Testis (tissue), 5 donors: ENCODE measurements at places on chromosomes 5 and 9. TPM values are rescaled to one million over a fixed set of nuclear protein-coding genes. Genes with fewer than 3 reads are reported as not detected.

Gene BSPRY
- polyA plus RNA-seq: 4.5 TPM

DNA sequence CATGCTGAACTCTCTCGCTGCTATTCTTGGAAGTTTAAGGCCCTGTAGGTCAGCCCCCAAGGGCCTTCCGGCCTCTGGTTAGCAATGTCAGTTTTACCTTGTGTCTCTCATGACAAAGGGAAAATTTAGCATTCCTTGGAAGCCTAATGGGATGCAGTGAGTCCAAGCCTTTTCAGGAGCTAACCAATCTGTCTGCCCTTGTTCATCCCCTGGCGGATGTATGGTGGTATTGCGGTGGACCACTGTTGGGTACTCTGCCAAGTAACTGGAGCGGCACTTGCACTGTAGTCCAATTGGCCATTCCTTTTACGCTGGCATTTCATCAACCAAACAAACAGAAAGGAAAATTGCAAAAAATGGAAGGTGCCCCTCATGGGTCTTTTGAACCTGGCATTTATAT lies 318.4 kb upstream of the NMUR2 start:
- DNase-seq: no peak

Gene OLFM1
- 16.0 TPM for polyA plus RNA-seq

DNA sequence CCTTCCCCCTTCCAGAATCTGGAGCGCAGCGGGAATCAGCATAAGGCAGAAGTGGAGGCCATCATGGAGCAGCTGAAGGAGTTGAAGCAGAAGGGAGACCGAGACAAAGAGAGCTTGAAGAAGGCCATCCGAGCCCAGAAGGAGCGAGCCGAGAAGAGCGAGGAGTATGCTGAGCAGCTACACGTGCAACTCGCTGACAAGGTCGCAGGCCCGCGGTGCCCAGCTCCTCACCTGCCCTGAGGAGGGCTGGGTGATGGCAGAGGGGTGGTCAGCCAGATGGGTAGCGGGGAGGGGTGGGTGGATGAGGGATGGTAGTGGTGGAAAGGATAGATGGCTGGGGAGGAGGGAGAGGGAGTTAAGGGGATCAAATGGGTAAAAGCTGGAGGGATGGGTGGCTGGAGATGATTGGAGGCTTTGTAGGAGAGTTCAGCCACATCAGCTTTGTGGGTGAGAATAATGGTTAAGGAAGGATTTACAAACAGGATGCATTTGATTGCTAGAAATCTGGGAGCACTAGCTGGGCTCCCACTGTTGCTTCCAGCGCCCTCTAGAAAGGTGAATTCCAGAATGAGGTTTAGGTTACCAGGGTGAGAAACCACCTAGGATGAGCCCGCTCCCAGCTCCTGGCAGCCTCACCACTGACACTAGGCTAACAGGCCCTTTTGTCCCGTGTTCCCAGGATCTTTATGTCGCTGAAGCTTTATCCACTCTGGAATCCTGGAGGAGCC lies 19.7 kb upstream of the GLE1 start:
- no peak for DNase-seq

- DNase-seq: peak; percentile 82
Measured at GRCh38 chr9:98192503-98193335, at the start of gene CORO2A. TSS of gene CORO2A (minus strand) at chr9:98192637. CDS start at chr9:98157660, 34,977 bp downstream.

DNA sequence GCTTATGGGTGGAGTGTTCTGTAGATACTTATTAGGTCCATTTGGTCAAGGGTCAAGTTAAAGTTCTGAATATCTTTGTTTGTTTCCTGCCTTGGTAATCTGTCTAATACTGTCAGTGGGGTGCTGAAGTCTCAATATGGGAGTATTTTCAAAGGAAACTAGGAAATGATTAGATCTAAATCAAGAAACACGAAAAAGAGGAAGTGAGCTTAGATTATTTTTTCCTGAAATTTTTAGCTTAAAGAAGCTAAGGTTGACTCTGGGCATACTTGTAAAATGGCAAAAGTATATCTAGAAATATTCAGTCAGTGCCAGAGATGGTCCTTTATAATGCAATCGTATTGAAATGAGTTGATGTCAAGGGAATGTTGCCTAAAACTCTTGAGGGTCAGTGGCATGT lies 313.5 kb downstream of the ICE1 start:
- DNase-seq: no peak
